ENCODE measurements at places on chromosomes 4 and X. TPM values are rescaled to one million over a fixed set of nuclear protein-coding genes. Genes with fewer than 3 reads are reported as not detected.
A peak's percentile ranks its signal among the peaks of the same experiment; 100 is the strongest.

GRCh38 chrX:65841263-65841662 is 173.8 kb downstream of the MSN start:
- no peak for DNase-seq

DNA sequence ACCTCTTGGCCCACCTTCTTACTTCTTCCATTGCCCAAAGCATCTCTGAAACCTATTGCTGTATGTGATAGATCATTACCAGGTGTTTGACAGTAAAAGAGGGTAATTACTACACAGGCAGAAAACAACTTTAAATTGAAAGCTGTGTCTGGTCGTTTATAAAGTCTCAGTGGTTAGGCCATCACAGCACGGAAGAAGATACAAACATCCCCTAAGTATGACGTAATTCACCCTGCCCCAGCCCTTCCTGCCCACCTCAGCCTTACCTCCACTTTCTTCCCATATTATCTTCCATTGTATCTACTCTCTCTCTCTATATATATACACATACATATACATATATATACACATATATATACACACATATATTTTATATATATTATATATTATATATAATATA is 805.8 kb upstream of the PABPC4L start:
- no peak for DNase-seq

GRCh38 chr4:5720157-5720850 is 9.3 kb downstream of the EVC start:
- no peak for DNase-seq

The C4orf51 gene
- total RNA-seq, result not detected

- no peak for DNase-seq
These were observed 414.6 kb upstream of the HS3ST1 start for GRCh38 chr4:11843340-11843739.

The BRS3 gene
- total RNA-seq, result not detected

DNA sequence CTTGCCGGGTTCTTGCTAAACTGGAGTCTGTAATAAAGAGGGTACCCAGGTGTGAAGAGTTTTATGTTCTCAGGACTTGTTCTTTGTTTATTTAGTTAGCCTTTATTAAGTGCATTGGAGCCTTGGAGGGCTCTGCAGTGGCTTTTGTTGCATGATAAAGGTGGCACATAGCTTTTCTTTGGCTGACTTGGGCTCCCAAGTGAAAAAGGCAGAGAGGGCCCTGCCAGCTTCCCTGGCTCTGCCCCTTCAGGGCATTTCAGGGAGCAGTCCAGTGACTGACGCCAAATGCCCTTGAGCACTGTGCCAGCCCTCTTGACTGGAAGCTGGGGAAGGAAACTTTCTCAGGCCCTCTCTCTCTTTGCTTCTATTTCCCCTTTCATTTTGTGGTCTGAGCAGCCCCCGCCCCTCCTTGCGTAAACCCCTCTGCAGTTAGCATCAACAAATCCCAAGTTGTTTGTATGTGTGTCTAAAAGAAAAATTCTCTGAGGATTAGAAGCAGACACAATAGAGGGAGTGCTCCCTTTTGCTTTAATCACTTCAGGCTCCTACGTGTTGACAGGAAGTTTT is 152.2 kb downstream of the NHS start:
- DNase-seq, result no peak

The SPIN2A gene
- total RNA-seq, result 0.54 TPM

DNA sequence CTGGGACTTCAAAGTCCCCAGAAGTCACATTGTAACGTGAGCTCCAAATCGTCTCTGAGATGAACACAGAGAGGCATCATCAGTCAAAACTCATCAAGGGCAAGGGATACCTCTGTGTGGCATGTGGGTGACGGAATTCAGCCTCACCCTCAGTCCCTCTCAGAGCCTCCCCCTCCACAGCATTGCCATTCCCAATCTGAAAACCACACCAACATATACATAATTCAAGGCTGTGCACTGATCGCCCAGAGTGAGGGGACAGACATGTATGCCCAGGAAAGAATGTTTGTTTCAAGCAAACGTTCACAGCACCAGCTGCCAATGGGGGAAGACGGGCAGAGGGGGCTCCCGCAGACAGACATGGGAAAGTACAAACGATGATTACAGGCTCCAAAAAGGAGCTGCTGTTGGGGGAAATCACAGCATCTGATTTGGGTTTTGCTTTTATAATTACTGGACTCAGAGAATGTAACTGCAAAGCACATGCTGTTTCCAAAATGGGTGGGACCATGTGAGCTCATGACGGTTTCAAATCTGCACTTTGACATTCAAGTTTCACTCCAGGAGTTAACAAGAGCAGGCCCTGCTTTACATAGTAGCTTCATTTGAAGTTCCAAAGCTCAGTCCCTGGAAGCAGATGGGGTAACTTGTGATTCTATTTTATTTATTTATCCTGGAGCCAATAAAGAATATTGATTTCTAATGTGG is 88.3 kb downstream of the CLCN4 start:
- no peak for DNase-seq

DNA sequence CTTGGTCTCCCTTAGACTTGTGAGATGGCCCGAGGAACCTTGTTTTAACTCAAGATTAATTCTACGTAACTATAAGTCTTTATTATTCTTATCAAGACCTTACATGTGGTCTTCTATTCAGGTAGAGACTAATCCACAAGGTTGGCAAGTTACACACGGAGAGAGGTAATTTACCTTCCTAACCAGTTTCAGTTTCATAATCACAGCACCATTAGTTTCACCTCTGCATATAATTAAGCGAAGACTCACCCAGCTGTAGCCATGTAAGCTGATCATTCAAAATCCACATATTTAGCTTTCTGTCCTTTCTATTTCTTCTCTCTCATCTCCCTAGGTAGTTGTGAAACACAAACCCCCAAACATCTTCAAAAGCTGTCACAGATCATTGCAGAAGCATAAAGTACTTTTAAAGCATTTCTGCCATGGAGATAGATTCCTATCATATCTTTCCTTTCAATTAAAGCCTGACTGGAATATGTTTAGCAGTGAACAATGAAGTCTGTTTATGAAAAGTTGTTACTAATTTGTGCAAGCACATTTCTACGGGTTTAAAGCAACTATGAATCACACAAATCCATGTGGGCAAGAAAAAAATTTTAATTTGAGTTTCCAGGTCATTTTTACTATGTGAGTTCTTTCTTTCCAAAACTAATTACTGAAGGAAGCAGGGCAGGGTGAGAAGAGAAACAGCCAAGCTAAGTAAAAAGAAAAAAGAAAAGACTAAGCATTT is 78.5 kb downstream of the BTC start:
- no peak for DNase-seq

DNA sequence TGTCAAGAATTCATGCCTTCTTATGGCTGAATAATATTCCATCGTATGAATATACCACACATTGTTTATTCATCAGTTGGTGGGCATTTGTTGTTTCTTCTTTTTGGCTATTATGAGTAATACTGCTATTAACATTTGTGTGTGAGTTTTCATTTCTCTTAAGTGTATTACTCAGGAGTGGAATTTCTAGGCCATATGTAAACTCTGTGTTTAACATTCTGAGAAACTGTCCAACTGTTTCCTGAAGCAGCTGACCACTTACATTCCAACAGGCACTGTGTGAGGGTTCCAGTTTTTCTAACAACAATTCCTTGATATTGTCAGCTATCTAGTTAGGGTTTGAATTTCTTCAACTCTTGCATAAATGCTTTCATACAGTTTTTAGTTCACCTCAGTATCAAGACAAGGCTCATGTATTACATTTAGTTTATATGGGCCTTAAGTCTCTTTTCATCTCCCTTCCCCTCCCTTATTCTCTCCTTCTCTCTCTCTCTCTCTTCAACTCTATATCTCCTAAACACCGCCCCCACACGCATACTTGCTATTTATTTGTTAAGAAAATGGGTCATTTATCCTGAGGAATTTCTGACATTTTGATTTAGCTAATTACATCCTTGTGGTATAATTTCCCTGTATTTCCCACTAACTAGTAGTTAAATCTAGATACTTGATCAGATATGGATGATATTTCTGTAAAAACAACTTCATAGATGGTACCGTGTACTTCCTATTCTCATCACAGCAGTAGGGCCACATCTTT is 77.4 kb downstream of the WDR19 start:
- no peak for DNase-seq

The PFKFB1 gene
- 0.93 TPM for total RNA-seq

DNA sequence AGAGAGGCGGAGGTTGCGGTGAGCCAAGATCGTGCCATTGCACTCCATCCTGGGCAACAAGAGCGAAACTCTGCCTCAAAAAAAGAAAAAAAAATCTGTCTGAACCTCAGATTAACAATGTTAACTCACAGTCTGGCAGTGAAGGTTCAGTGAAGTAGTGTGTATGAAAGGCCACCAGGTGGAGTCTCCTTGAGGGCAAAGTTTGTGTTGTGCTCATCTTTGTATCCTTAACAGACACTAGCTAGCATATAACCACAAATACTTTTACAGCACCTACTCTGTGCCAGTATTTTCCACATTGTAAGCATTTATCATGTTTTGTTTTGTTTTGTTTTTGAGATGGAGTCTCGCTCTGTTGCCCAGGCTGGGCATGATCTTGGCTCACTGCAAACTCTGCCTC is 46.0 kb upstream of the MGST2 start:
- DNase-seq, result no peak

The ODAPH gene
- 0.54 TPM for total RNA-seq

- no peak for DNase-seq
These were observed 13.7 kb upstream of the XAGE2 start for GRCh38 chrX:52355108-52355507.

The SERTM2 gene
- not detected for total RNA-seq

DNA sequence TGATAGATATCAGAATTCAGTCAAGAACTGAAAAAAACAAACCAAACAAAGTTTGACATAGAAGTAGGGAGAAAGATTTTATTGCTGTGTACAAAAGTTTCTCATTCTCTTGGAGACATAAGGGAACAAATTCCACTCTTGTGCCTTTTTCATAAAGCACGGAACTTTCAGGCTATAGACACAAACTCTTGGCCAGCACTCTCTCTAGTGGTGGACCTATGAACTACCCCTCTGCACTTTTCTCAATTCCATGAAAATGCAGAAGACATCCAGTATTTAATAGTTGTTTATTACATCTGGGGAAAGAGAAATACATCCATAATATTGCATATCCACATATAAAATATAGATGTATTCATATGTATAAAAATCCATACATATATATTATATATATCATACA is 291.6 kb upstream of the HS3ST1 start:
- DNase-seq, result no peak

- DNase-seq, result no peak
These were observed 218.0 kb upstream of the JADE1 start for GRCh38 chr4:128591482-128591881.

GRCh38 chr4:148161601-148162000 is 280.6 kb downstream of the NR3C2 start:
- no peak for DNase-seq

The SYN1 gene
- total RNA-seq, result 0.22 TPM

The ADGRG2 gene
- not detected for total RNA-seq

The SUPT20HL2 gene
- total RNA-seq, result not detected

DNA sequence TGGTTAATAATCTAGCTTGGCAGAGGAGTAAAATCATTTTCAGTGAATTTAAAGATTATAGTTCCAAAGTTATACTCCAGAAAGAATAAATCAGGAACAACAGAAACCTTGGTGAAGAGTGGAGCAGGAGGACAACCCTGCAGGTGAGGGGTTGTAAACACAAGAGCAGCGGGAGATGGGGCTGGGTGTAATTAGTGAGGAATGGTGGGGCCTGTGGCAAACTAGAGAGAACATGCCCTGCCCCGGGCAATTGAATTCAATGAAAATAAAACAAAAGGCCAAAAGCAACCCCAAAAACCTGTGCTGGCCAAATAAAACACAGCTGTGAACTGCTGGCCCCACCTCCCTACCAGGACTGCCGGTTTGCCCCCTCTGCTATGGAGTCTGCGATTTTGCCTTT is 325.2 kb downstream of the NR3C2 start:
- DNase-seq, result no peak

DNA sequence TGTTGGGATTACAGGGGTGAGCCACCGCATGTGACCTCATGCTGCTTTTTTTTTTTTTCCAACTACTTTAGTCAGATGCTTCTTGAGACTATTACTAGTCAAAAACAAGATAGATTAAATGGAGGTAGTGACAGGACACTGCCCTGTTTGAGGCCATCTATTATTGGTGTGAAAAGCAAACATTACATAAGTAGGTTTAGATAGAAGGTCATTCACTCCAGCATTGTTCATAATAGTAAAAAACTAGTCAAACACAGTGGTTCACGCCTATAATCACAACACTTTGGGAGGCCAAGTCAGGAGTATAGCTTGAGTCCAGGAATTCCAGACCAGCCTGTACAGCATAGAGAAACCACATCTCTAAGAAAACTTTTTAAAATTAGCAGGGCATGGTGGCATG is 16.3 kb downstream of the XIAP start:
- no peak for DNase-seq

GRCh38 chr4:102734591-102735385 is 26.0 kb downstream of the MANBA start:
- DNase-seq, result peak; percentile 9

The NXF2 gene
- total RNA-seq, result not detected

DNA sequence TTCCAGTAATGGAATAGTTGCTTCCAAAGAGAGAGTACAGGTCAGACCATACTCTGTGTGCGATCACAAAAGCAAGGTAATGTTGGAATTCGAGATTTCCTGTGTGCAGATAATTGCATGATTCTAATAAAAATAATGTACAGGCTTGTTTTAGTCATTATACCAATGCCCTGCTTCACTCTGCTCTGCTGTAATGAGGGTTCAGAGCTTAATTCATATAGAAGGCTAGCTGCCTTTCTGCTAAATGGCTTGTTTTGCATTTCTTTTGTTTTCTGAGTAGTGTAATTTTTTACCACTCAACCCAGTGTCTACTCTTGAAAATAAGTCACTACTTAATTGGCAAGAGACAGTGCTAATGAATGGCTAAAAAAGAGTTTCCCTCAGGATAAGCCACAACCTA is 236.0 kb downstream of the CAMK2D start:
- no peak for DNase-seq

- DNase-seq, result no peak
These were observed 2375.8 kb upstream of the TENM3 start for GRCh38 chr4:179867300-179867878.

DNA sequence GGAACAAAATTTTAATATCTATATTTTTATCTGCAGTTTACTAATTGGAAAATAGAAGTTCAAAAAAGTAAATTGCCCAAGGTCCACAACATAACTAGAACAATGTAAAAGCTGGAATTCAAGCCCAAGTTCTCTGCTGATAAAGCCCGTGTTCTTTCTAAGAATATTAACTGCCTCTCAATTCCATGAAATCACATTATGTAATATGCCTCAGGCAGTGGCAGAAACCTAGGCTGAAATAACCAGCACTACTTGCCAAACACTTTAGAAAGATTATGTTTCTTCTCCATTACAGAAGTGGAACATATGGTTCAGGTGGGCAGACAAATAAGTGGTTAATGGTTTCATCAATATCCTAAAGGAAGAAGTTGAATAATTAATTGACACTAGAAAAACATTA is 56.7 kb upstream of the ADGRL3 start:
- no peak for DNase-seq

GRCh38 chr4:82076809-82077208 is 297.0 kb downstream of the HNRNPD start:
- no peak for DNase-seq

- DNase-seq, result no peak
These were observed 35.4 kb downstream of the CEP44 start for GRCh38 chr4:174318829-174319764.

- DNase-seq, result no peak
These were observed 28.6 kb downstream of the TRPC3 start for GRCh38 chr4:121923306-121923705.

The STATH gene
- not detected for total RNA-seq

GRCh38 chr4:158873795-158874401 is 105.1 kb downstream of the FNIP2 start:
- no peak for DNase-seq

The PRSS12 gene
- not detected for total RNA-seq

Measured in activated T-helper 1 cell treated with anti-CD3 and anti-CD28 coated beads, Interleukin-12 subunit alpha, Interleukin-12 subunit beta, Interleukin-2, Interleukin-4 antibody, amounts not matched to agents 30 ng/mL and 10 ng/mL and 1 ng/mL, durations not matched to agents 14 hours and 24 hours and 36 hours (primary cell).